ENCODE measurements at places on chromosomes 2 and 18. TPM values are rescaled to one million over a fixed set of nuclear protein-coding genes. Genes with fewer than 3 reads are reported as not detected.

ANKMY1 gene
- 7.6 TPM for total RNA-seq

ADNP2 gene
- 8.1 TPM for total RNA-seq

CABLES1 gene
- total RNA-seq: 2.1 TPM

FZD7 gene
- 3.9 TPM for total RNA-seq

ATP8B1 gene
- total RNA-seq: 26.6 TPM

SERPINB7 gene
- total RNA-seq: not detected

NR4A2 gene
- total RNA-seq: 65.5 TPM

FHOD3 gene
- 45.0 TPM for total RNA-seq

- peak; percentile 66 for DNase-seq
Observed at GRCh38 chr2:6917071-6917760, at the start of gene RNF144A. RNF144A (plus strand) TSS chr2:6917412; CDS start chr2:6996927, 79,515 bp downstream.

DNA sequence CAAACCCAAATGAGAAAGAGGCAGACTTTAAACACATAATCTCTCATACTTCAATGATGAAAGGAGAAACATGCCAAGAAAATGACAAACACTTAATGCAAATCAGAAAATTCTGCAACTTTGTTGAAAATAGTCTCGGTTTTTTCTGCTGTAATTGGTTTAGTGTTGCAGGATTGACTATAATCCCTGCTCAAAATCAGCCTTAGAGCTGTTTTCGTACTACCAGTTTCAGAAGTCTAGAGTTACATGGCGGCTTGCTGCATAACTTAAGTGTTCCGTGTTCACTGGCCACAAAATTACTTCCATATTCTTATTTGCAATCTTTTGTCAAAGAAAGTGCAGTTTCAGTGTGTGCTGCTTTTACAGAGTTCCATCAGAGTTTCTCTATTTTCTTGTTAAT is 48.9 kb upstream of the ITGAV start:
- no peak for DNase-seq

- DNase-seq: no peak
Observed at GRCh38 chr2:119749477-119750012, 10.2 kb upstream of the PTPN4 start.

- DNase-seq: no peak
Observed at GRCh38 chr18:63859781-63860475, 27.6 kb upstream of the SERPINB2 start.

DNA sequence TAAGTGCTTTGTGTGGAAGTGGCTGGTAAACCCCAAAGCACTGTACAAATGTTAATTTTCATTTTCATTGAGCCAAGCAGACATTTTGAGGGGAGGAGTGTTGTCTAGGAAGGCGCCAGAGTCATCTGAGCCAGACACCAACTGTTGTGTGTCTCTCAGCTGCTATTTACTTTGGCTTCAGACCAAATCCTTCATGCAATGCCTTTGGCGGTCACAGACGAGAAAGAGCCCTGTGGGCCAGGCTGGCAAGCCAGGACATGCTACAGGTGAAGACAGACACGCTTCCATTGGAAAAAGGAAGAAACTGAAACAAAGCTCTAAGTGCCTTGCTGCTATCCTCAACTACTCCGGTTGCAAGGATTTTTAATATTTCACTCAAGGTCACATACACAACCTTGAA is 115.4 kb upstream of the CDC42EP3 start:
- no peak for DNase-seq

DNA sequence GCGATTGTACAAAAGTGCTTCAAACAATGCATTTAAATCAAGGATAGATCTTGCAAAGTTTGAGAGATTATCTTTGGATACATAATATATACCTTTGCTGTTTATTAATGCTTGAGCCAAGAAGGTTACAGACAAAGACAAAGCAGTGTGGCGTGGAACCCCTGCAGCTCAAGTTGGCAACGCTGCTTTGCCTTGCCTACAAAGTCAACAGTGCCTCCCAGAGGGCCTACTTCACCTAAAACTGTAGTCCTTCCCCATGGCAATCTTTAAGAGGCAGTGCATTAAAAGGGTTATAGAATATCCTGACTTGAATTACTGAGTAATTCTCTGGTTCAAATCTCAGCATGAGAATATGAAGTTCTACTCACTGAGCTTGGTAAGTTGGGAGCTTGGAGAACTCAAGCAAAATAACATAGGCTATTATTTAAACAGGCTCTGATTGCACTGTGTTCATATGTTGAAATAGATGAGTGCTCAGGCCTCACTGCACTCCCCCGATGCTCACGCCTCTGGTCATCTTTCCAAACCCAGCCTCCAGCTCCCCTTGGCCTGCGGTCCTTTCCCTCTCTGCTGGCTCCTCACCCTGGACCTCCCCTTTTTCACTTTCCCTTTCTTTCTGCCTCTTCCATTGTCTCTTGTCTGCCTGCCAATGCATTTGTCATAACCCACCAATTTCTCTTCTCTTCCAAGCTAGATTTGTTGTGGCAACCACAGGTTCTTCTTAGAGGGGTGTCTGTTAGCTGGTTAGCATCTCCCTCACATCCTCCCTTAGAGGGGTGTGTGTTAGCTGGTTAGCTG is 96.5 kb downstream of the MYT1L start:
- no peak for DNase-seq

DNA sequence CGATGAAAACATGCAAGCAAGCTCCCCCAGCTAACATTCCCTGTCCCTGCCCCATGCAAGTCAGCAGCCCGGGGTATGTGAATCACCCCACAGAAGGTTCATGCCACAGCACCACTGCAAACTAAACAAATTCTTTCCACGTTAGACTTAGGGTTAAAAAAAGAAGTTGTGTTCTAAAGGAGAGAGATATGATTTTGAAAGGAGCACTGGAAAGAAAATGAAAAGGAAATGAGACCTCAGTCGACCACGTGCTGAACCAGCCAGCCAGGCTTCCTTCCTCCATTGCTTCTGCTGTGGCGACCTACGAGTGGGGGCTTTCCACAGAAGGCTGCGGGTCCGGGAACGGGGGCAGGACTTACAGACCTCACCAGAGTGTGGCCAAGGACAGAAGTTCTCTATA is 52.0 kb downstream of the ARL4C start:
- DNase-seq: peak; percentile 62

DNA sequence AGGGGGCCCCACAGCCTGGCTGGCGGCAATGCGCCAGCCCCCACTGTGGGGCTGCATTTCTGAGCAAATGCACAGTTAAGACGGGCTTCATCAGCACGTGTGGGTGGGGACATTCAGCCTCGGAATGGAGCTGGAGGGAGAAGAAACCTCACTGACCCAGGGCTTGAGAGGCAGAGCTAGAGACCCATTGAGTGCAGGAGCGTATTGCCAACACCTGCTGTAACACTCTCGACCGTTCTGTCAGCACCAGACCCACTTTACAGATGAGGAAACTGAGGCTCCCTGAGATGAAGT is 200.9 kb upstream of the RAB6C start:
- no peak for DNase-seq

DNA sequence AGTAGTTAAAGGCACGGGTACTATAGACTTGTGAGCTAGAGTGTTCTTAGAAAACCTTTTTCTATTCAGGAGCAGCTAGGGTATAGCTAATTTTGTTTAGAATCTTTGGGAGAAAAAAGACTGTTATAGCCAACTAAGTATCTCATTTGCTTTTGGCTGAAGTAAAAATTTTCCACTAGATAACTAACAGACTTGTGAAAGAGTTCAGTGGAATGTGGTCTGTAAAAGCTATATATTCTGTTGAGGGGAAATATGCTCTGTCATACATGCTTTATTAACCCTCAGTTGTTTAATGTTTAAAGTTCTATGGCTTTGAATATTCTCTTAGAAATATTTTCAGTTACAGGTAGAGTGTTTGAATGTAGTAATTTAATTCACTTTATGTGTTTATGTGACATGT is 49.7 kb downstream of the RIF1 start:
- no peak for DNase-seq

DNA sequence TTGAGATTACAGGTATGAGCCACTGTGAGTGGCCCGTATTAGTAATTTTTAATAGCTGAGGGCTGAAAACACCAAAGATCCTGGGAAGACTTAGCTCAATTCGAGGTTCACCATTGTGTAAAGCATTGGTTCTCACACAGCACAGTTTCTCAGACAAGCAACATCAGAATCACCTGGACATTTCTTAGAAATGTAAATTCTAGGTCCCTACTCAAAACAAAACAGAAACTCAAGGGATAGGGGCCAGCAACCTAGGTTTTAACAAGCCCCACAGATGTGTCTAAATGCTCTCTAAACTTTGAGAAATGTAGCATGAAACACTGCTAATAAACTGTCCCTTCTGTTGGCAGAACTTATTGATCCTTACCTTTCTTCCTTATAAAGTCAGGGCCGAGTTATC is 681.2 kb downstream of the RNF144A start:
- DNase-seq: no peak

GRCh38 chr2:238380785-238381184 is 45.9 kb upstream of the ASB1 start:
- DNase-seq: no peak

GRCh38 chr18:11802158-11802557 is 49.1 kb upstream of the CHMP1B start:
- no peak for DNase-seq

DNA sequence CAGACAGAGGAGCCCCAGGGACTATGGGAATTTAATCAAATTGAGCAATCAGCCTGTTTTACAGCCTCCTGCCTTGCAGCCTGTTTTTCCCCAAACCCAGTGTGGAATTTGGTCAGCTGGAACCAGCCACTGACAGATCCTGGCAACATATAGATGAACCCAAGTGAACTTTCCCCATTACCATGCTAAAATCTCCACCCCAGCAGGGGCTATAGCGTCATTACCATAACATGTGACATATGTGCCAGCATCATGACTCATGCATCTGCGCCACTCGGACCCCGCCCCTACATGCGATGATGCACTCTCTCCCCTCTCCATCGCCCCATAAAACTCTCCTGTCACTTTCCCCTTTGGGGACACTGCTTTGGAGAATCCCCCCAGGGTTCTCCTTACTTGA is 17.3 kb upstream of the FEZ2 start:
- no peak for DNase-seq

DNA sequence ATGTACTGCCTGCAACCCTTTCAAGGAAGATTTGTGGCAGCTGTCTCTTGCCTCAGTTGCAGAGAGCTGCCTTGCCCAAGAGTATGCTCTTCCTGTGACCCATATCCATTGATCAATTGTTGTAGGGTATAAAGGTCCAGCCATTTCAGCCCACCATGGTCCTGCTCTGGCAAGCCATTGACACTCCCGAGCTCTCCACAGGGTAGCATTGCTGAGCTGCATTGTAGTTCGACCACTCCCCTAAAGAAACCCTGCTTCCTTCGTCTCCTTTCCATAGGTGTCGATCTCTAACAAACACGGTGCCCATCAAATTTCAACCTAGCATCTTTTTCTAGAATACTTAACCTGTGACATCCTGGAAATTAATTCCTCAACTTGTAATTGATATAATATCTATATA is 104.9 kb upstream of the NDUFV2 start:
- DNase-seq: no peak

DNA sequence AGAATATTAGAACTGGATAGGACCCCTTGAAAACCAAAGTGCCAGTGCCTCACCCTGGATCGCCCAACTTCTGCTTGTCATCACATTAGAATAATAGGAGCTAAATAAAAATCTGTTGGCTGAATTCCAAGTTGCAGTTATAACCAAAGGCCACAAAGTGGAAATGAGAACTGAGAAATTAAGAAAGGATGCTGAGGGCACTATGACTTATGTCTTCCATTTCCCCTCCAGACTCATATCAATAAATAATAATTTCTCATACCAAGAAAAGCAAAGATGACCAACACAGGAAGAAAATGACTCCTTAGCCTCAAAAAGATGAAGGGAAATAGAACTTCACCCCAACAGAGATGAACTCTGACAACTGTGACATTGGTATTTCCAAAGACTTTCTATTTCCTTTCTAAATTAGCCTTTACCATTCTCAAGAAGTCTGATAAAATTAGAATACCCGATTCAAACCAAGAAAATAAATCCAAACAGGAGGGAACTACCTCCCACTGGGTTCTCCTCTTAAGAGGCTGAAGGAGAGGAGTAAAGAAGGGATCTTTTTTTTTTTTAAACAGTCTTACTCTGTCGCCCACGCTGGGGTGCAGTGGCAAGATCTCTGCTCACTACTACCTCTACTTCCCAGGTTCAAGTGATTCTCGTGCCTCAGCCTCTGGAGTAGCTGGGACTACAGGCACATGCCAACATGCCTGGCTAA is 46.5 kb upstream of the EPG5 start:
- DNase-seq: no peak

- DNase-seq: peak; percentile 6
Observed at GRCh38 chr2:19120941-19121750, 237.3 kb downstream of the OSR1 start.

GRCh38 chr18:49862656-49863385 is 49.5 kb upstream of the ACAA2 start:
- no peak for DNase-seq

DNA sequence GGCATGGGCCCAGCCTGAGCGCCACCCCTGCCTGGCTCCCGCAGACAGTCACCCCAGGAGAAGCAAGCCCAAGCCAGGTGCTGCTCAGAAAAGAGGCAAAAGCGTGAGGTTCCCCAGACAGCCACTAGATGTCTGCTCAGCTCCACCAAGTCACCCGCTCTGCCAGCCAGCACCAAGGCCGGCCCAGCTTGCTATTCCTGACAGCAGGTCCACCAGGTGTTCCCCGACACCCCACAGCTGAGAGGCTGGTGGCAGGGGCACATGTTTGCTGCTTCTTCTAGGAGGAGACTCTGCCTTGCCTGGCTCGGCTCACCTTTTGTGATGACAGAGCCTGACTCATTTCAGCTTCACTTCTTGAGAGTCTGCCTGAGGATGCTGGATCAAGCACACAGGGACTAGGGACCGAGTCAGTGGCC is 206.7 kb downstream of the MGAT5 start:
- DNase-seq: peak; percentile 89

- DNase-seq: no peak
Observed at GRCh38 chr2:13604951-13605661, 888.4 kb downstream of the TRIB2 start.

- no peak for DNase-seq
Observed at GRCh38 chr2:179595284-179595683, 266.1 kb downstream of the ZNF385B start.

DNA sequence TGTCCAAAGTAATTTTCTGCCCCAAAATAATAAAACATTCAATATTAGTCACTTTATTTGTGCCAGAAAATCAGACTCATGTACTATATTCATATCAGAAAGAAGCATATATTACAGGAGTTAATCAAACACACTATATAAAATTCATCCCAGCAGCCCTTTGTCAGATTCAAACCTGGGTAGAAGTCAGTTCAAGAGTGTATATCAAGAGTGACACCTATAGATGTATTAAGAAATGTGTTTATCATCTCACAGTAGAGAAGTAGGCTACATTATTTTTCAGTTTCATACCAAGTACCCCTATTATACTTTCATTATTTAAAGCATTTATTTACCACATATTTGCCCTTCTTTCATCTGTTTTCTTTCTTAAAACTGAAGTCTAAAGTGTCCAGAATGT is 193.2 kb upstream of the DDX18 start:
- no peak for DNase-seq

DNA sequence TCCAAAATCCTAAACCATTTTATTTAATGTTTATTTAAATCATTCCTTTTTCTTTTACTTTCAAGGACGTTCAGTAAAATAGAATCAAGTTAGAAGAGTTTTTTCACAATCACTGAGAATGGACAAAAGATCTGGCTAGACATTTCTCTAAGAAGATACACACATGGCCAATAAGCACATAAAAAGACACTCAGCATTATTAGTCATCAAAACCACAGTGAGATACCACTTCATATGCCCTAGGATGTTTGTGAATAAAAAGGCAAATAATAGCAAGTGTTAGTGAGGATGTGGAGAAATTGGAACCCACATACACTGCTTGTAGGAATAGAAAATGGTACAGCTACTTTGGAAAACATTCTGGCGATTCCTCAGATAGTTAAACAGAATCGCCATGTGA is 76.1 kb downstream of the RHBDD1 start:
- no peak for DNase-seq
